Stimulated activated CD4-positive, alpha-beta T cell treated with anti-CD3 and anti-CD28 coated beads, Interleukin-4, amount 100 ng/mL, for 4 hours (primary cell): ENCODE measurements at places on chromosomes 12 and 14.
A peak's percentile ranks its signal among the peaks of the same experiment; 100 is the strongest.

DNA sequence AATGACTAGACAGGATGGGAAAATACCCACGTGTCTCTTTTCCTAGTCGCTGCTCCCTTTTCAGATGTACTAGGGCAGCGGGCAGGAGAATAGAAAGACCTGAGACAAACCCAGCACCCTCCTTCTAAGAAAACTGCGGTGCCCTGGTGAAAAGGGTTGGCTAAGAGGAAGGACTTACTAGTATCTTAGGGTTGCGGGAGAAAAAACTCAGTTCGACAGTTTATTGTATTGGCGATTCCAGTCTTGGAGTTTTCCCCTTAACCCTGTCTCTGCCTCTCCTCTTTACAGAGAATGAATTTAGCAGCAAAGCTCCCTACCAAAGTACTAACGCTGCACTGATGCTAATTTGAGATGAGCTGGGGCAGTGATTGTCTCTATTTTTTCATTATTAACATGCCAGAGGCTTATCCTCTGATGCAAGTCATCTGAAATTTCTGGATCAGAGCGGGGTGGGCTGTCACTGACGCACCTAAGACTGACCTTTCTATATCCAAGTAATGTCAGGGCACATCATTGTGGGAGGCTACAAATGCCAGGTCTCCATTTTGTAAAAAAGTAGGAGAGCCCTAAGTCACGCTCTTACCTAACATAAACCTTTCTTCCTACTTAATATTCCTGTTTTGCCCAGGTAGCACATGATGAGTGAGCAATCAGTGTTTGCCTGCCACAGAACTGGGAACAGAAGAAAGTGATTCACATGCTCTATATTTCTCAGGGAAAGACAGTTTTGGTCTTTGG, 916 bp upstream of the PAWR start:
- no peak for DNase-seq

DNA sequence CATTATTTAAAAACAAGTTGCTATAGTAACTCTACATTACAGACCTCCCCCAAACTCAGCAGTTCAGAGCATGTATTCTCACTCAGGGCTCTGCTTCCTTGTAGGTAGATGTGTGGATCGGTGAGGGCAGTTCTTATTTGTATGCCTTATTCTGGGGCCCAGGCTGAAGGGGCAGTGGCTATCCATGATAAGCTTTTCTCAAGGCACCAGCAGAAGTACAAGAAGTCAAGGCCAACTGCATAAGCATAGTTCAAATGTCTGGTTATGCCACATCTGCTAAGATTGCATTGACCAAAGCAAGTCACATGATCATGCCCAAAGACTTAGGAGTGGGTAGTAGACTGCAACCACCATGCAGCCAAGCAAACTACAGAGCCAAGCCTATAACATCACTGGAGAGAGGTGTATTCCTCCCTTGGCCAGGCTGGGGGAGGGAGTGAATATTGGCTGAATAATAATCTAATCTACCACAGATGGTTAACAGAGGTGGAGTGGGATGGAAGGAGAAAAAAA, 4.6 kb downstream of the PSEN1 start:
- DNase-seq: no peak

- no peak for DNase-seq
Observed at GRCh38 chr12:69392179-69392928, 32.8 kb downstream of the YEATS4 start.

DNA sequence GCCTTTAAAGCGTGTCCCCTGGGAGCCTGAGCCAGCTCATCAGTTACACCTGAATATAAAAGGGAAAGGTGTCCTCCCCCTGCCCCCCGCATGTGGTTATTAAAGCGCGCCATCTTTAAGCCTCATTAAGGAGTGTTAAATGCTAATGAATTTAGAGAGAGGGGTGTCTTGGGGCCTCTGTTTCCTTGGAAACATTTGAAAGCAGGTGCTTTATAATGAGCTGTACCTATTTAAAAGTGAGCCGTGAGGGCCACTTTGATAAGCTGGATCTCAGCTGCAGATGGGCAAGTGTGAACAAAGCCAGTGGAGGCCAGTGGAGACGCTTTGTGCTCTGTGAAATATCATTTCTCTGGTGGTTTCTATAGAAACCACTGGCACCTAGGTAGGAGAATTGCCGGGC, 84.0 kb downstream of the BEGAIN start:
- DNase-seq: no peak

- DNase-seq: no peak
Observed at GRCh38 chr12:104938371-104938770, 19.7 kb downstream of the SLC41A2 start.

DNA sequence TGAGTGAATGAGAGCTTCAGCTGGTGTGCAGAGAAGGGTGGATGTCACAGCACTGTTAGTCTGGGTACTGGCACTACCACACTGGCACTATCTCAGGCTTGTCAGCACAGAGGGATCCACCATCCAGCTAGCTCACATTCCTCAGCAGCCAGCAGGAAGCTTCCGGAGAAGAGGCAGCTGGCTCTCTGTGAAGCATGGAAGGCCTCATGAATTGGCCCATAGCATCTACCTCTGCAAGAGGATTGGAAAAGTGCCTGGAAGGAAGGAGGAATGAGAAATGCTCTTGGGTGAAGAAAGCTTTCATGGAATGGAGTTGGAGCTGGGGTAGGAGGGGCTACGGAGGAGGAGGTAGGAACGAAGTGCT, 9.9 kb downstream of the KRT83 start:
- no peak for DNase-seq

GRCh38 chr14:94310248-94310647, 12.9 kb downstream of the SERPINA6 start:
- DNase-seq: no peak

GRCh38 chr14:65599375-65599774, 186.8 kb downstream of the FUT8 start:
- no peak for DNase-seq

DNA sequence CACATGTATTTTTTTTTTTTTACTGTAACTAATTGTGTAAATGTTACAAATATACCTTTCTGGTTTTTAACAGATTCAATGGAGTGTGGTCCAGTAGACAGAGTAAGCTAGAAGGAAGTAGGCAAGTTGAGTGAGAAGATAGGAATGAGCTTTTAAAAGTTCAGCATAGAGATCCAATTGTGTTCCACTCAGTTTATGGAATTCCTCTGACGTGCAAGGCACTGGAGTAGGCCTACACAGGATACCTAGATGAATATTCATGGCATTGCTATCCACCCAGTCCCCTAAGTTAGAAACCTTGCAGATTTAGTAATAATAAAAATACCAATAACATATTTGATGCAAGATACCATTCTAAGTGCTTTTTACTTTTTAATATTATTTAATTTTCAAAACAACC, 225.6 kb upstream of the ARID2 start:
- DNase-seq: no peak

- DNase-seq: no peak
Observed at GRCh38 chr14:100679707-100680438, 46.8 kb upstream of the DLK1 start.

- DNase-seq: no peak
Observed at GRCh38 chr14:57068511-57068910, 200.2 kb downstream of the EXOC5 start.

GRCh38 chr12:67237231-67237630, 31.9 kb upstream of the CAND1 start:
- no peak for DNase-seq

DNA sequence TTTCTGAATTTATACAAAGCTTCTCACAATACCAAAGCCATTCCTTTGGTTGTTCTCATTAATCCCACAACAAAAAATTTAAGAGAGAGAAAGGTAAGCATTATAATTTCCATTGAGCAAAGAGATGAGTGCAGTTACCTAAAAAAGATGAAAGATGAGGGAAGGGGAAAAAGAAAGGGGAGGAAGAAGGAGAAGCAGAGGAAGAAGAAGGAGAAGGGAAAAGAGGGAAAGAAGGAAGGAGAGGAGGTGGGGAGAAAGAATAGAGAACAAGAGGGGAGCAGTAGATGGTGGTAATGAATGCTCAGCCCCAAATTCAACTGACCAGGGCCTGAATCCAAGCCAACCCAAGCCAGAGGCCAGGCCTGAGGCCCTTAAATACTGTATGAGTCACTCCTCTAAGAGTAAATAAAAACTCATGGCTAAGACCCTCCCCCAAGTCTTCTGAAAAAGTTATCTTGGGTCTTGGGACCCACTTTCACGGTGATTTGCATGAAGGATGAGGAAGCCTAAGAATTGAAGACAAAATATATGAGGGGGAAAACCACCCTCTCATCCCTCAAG, 144.6 kb downstream of the ITPR2 start:
- DNase-seq: no peak

DNA sequence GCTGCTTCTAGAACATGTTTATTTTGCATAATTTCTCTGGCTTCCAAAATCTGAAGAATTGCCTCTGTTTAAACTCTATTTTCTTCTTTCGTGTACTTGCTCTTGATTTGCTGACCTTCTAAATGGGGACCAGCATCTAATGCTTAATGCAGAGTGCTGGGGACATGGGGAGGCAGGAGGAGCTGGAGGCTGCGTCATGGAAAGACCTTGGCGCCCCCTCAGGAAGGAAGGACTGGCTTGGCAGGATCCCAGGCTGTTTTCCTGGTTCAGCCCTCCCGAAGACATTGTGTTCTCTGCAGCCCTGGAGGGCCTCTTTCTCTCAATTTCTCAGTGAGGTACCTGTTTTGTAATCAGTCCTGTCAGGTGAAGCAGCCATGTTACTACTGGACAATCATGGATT, 5.5 kb downstream of the PRKCH start:
- no peak for DNase-seq

DNA sequence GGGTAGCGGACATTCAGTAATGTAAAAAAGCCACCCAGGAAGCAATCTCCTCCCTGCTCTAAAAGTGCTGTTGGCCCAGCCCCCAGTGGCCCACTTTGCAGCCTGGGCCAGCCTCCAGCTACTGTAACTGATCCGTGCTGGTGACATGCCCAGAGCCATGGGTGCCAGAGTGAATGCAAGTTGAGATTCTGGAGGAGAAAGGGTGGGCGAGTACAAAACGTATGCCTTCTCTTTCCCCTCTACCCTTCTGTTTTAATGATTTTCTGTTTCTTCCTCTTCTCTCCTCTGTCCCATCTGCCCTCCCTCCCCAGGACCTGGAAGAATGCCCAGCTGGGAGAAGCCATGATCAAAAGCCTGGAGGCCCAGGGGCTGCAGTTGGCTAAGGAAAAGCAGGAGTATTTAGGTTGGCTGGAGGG, 16.9 kb downstream of the PLEKHD1 start:
- no peak for DNase-seq

GRCh38 chr14:73712540-73713180, 1.5 kb downstream of the PNMA1 start:
- no peak for DNase-seq

- DNase-seq: no peak
Observed at GRCh38 chr14:74836251-74836960, 39.5 kb downstream of the PROX2 start.

GRCh38 chr12:57897286-57897974, 43.9 kb upstream of the ATP23 start:
- no peak for DNase-seq

DNA sequence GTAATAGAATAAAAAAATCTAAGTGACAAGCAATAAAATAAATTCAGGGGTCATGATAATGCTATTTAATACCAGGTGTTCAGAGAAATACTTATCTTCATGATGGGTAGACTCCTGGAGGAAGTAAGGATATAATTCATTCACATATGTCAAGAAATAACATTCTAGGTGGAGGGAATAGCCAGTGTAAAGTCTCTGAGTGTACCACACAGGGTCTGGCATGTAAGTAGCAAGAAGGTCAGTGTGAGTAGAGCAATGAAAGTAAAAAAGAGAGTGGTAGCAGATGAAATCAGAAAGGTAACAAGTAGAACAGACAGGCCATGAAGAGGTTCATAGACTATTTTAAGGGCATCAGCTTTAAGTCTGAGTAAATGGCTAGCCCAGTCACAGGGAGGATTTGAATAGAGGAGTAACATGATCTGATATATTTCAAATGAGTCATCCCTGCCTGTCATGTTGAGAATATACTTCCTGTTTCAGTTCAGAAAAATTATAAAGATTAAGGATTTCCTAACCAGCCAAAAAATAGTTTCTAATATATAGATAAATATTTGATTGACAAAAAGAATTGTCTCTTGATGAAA, 519.9 kb downstream of the C12orf50 start:
- no peak for DNase-seq

- no peak for DNase-seq
Observed at GRCh38 chr12:52715416-52715815, 12.1 kb upstream of the KRT77 start.

DNA sequence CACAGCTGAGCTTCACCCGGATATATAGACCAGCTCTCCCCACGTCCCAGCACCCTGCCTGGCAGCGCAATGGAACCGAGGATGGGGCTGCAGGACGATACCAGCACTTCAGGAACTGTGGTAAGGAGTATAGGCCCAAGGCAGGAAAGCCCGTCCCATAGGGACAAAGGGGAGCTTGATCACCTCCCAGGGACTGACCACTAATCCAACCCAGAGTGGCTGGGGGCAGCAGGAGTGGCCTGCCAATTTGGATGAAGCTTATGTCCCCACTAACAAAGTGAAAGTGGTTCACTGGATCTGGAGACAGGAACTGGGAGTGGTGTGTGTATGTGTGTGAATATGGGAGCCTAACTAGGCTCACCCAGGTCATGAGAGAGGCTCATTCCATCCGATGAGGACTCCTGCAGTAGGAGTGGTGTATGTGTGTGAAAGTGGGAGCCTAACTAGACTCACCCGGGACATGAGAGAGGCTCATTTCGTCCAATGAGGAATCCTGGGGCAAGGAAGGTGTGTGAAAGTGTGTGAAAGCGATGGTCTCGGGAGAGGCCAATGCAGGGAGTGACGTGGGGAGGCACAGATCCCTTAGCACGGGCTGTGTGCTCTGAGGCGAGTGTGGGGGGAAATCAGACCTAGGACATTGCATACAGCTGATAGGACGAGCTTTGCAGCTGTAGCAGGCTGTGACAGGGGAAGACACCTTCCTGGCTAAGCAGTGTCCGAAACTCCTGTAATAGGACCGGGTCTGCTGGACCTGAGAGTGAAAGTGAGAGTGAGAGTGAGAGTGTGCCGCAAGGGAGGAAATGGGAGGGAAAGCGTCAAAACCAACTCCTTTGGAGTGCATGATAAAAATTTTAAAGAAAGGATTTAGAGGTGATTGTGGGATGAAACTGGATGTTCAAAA, 25.7 kb downstream of the KLRK1 start:
- DNase-seq: peak; percentile 5

DNA sequence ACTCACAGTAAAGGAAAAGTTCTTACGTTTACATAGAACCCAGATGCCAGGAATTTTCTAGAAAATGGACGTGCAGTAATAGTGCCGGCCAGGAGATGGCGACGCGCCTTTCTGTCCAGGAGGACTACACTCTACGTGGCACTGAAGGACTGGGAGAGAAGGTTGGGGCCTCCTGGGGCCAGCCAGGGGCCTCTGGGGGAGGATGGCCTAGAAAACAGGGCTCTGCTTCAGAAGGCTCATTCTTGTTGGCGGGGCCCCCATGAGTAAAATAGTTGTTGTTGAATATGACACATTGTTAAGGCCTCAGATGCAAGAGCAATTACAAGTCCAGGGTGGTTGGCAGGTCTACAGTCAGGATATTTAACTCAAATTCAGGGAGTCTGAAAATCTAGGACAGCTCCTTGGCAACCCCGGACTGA, 120.1 kb upstream of the MAX start:
- DNase-seq: peak; percentile 43

- no peak for DNase-seq
Observed at GRCh38 chr12:65307169-65307501, 28.7 kb downstream of the MSRB3 start.

- DNase-seq: no peak
Observed at GRCh38 chr14:30974628-30975027, 50.8 kb upstream of the AP4S1 start.
